CD4-positive, alpha-beta T cell treated with Interleukin-21 for 1 hour (primary cell): ENCODE measurements at places on chromosomes 6 and 20.

- DNase-seq = no peak
Measured at GRCh38 chr6:74213995-74214394, 518.0 kb downstream of the CD109 start.

DNA sequence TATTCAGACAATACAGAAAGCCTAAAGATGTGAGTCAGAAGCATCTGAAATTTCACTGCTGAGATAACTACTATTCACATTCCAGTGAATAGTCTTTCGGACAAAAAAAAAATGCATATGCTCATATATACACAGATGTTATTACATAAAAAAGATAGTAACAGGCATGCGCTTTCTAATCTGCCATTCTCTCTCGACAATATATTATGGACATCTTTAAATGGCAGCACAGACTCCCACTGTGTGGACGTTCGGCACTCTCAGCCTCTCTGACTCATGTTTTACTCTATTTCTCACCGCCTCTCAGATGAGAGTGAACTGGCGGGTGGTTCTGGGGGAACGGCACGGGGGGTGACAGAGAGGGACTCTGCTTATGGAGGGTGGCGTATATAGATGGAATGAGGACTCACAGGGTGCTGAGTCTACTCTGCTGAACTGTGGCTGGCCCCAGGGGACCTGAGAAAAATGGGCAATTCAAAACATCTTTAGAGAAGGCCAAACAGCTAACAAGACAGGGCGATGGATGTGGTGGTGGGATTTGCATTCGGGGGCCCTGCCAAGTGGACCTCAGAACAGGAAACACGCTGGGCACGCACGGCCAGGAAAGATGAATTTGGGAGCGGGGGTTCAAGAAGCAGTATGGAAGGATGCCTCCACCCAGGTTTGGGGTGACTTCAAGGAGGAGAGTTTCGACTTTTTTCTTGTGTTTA lies 68.9 kb downstream of the MDGA1 start:
- DNase-seq = no peak

DNA sequence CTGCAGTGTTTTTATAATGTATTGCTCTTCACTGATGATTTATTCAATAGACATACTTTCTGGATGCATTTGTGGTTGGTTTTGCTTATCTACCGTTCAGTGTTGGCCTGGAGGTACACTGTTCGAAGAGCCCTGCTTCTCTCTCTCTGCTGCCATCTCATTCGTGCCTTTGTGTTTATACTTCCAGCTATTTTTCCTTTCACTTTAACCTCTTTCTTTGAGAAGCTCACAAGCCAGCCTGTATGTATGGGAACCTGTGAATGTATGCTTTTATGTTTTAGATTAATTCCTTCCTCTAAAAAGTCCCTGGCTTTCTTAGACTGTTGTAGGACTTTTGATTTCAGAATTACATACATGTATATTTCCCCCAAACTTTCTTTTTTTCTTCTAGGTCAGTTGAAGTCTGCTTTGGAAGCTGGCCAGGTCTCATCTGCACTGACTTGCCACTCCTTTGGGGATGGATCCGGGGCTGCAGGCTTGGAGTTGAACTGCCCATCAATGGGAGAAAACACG lies 83.0 kb downstream of the SCAND1 start:
- no peak for DNase-seq

DNA sequence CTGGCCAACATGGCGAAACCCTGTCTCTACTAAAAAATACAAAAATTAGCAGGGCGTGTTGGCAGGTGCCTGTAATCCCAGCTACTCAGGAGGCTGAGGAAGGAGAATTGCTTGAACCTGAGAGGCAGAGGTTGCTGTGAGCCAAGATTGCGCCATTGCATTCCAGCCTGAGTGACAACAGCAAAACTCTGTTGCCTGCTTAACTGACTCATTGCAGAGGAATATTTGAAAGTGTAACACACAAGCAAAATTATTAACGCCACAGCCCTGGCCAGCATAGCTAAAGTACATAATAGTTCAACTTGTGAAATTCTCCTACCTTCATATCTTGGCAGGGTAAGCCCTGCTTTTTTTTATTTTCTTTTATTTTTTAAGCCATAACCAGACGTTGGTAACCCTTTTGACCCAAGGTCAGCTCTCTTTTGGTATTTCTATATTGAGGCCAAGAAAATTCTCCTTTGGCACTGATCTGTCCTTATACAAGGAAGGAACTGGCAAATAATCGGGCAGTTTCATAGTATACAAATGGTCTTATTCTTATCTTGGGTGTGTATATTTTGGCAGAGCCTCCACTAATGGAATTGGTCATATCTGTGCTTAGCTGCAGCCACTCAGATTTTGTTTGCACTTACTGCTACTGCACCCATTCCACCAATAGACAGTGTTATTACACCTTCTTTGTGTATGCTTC lies 4.0 kb upstream of the ADGRF5 start:
- DNase-seq = no peak

- DNase-seq = no peak
Measured at GRCh38 chr6:20919677-20920385, 385.6 kb downstream of the CDKAL1 start.

DNA sequence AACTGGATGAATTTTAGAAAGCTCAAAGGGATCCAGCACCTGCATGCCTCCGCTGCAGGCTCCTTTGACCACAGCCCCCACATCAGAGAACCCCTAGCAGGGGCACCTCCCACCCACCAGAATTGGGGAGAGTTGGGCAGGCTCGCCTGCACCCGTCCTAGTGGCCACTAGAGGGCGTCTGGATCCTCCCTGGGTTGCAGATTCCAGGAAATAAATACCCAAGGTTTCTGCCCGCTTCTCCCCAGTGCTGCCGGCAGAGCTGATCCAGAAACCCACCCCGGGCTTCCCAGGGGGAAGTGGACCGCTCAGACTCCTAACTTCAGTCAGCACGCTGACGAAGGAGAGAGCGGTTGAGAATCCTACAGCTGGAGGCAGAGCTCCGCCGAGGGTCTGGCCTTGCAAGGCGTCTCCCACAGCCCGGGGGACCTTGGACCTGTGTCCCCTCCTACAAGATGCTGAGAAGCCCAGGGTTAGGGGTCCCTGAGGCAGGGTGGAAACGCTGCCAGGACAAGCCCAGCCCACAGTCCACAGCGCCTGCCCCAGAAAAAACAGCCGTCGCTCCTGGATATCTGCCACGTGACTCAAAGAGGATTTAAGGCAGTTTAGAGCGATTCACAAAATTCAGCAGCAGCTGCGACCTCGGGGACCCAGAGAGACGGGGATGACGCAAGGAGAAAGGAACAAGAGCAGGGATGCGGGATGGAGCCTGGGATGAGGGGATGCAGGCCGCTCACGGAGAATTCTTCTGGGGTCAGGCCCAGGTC lies 32.6 kb upstream of the PHACTR3 start:
- peak; percentile 42 for DNase-seq

DNA sequence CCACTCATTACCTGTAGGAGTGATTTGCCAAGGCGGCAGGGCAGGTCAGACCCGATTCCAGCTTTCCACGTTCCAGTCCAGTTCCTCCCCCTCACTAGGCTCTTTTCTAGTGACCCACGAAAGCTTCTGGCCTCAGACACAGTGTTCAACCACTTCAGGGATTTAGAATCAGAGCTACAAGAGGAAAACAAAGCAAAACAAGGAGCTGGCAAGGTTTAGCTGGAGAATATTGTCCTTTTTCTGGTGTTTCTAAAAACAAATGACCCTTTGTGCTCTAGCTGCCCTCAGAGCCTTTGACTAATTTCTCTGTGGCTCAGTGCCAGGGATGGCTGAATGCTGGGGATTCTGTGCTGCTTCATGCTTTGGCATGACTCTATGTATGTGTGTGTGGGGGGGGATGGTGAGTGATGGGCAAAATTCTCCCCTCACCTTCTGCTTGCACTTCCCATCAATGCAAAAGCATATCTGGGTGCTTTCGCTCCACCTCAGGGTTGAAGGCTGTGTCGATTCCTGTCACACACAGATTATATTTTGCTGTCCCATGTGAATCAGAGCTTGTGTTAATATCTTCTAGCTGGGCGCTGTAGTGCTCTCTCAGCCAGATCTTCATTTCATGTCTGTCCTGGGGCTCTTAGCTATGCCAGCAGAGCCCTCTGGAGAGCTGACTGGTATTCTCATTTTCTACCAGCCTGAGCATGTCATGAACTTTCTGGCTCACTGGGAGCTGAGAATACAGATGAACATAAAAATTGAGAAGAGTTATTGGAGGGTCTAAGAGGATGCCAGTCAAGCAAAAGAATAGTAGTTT lies 19.3 kb upstream of the NEDD9 start:
- DNase-seq = no peak

DNA sequence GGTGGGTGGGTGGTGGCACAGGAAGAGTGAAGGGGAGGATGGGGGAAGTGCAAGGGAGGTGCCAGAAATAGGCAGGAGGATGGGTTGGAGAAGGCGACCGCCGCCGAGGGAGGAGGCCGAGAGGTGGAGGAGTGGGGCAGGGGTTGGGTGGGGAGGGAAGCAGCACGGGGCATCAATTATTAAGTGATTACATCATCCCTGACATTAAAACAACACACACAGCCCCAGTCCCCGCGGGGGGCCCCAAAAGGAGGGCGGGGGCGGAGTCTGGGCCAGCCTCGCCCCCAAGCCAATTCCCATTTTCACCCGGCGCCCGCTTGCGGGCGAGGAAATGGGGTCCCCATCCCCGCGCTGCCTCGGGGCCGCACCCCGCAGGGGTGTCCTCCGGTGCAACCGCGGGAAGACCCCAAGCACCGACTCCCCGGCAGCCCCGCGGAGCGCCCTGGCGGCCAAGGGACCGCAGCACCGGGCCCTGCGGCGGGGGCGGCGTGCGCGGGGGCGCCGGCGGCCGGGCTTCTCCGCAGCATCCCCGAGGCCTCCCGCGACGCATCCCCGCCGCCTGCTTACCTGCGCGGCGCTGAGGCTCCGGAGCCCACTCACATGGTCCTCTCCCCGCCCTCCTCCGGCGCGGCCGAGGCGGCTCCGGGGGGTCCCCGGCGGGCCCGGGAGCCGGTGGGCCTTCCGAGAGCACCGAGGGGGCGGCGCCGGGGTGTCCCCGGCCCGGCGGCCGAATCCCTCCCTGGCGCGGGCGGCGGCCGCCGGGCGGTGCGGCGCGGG lies 663 bp downstream of the FYN start:
- DNase-seq = peak; percentile 76

GRCh38 chr20:63057171-63058117 lies 50.7 kb upstream of the BHLHE23 start:
- no peak for DNase-seq

DNA sequence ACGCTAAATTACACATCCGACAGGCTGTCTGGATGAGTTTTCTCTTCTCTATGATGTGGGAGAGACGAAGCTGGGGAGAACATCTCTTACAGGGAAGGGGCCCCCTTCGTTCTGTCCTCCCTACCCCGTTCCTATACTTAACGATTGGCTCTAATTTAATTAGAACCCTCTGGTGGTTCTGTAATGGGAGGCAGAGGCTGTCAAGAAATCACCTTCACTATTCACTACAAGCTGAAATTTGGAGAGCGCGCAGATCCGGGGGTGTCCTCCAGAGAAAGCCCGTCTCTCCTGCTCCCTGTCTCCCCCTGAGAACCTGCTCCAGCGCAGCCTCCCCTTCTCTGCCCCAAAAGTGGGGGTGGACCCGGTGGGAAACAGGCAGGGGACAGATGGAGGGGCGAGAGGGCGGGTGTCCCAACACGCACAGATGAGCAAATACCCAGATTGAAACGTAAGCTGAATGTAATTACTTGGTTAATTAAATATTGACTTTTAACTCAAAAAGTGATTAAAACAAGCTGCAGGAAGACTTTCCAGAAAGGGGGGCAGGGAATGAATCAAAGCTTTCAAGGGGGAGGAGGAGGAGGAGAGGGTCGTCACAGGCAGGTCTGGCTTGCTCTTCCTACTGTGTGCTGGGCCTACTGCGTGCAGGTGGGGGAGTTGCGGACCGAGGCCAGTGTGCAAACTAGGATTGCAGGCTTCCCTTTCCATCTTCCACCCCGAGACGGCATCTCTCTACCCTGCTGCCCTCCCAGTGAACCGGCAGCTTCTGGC lies 1.3 kb downstream of the SULF2 start:
- DNase-seq = no peak

- no peak for DNase-seq
Measured at GRCh38 chr6:75285283-75285639, 669 bp upstream of the TMEM30A start.

DNA sequence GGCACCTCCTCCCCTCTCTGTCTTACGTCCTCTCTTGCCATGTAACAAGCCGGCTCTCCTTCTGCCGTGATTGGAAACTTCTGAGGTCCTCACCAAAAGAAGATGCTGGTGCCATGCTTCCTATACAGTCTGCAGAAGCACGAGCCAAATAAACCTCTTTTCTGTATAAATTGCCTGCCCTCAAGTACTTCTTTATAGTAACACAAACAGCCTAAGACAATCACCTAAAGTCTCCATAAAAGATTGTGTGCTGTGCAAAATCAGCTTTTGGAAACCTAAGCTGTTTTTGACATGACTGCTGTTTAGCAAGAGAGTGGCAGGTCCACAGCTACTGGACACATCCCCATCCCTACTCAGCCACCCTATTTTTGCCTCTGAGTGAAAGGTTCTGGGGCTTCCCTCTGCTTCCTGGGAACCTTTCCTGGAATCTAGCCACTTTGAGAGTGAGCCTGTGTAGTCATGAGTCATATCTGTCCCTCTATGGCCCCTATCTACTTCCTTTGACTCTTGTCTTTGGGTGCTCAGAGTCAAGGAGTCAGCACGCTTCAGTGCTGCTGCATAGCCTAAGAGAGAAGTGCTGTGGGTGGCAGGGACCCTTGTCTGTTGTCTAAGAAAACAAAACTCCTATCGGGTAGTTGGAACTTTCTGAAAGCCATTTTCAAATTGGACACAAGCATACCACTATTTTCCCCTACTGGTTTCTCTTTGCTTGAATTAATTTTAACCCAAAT lies 110.0 kb downstream of the PPP1R14C start:
- DNase-seq = no peak
